ENCODE measurements at places on chromosomes 7 and 10.

- DNase-seq = peak; percentile 16
Observed at GRCh38 chr7:127158659-127159058, 94.1 kb downstream of the GRM8 start.

DNA sequence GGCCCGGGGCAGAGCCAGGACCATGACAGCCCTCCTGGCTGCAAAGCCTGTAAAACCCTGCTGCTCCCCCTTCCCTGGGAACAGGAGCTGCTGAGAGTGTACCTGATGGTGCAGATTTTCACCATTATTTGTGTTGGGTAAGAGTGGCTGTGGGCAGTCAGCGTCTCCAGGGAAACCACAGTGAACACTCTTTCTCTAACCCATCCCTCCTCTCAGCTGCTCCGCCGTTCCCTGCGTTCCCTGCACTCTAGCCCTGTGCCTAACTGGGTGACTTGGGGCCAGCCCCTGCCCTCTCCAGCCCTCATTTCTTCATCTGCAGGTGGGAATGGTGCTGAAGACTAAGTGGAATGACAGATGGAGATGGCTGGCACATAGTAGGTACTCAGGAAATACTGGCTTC is 75.9 kb upstream of the PCBD1 start:
- no peak for DNase-seq

DNA sequence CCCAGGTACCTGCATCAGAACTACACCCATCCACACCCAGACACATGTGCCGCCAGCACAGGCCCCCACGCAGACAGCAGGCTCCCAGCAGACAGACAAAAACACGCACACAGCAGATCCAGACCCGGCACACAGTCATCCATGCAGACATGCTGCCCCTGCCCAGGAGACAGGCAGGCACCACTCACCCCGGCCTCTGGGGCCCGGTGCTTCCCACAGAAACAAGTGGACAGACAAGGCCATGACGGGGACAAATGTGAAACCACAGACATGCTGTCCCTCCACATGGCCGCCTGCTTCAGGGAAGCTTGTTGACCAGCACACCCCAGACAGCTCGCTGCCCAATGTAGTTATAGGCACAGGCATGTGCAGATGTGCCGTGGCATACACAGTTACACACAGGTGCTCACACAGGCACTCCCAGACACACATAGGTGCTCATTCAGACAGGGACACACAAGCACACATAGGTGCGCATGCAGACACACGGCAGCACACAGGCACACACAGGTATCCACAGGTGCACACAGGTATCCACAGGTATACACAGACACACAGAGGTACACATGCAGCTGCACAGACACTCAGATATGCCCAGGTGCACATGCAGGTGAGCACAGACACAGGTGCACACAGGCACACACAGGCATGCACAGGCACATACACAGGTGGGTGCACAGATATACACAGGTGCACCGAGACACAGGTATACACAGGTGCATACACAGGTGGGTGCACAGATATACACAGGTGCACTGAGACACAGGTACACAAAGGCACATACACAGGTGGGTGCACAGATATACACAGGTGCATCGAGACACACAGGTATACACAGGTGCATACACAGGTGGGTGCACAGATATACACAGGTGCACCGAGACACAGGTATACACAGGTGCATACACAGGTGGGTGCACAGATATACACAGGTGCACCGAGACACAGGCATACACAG is 10.5 kb upstream of the SCART1 start:
- DNase-seq = no peak

DNA sequence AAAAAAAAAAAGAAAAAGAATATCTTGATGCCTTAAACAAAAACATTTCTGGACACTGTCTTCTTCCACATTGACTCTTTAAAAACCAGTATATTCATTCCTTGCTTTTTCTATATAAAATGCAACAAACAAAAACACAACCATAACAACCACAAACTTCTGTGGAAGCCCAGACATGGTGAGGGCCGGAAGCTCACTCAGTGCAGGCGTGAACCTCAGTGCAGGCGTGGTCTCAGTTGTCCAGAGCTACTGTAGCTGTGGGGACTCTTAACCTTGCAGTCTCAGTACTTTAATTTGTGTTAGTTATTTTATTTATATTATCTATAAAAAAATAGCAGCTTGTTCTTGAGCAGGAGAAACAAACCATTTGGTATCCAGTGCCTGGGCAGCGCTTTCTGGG is 131.8 kb downstream of the DOCK1 start:
- DNase-seq = no peak

DNA sequence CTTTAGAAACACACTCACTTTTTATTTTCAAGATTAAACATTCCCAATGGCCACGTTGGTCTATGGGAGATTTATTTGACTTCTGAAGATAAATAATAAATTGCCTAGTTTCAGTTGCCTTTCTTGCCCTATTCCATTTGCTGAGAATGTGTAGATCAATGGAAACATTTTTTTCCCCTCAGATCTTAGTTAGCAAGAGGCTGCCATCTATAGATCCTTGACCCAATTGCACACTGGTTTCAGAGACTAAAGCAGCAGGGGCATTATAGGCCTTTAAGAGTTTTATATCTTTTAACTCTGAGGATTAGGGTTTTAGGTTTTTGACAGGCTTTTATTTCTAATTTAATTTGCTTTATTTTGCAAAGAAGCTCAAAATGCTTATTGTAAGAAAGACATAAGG is 163.2 kb upstream of the GPR26 start:
- no peak for DNase-seq

- no peak for DNase-seq
Observed at GRCh38 chr7:134367956-134368749, 51.4 kb upstream of the SLC35B4 start.
